Pancreas (tissue), 10 donors: ENCODE measurements at places on chromosomes 5 and 9.

DNA sequence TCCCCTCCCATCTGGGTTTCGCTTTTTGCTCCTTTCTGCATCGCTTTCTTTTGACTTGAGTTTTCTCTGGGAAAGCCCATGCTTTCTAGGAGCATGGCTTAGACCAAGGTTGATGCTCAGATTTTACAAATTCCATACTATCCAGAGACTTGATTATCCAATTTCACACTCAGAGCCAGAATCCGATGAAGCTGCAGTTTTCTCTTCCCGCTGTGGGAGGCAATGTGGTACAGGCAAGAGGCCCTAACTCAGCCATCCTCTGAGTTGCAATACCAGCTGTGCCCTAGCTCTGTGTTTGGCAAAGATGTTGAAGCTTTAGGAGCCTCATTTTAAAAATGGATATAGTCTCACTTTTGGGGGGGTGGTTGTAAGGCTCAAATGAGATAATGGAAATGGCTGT, 85.1 kb downstream of the BRINP1 start:
- no peak for DNase-seq

DNA sequence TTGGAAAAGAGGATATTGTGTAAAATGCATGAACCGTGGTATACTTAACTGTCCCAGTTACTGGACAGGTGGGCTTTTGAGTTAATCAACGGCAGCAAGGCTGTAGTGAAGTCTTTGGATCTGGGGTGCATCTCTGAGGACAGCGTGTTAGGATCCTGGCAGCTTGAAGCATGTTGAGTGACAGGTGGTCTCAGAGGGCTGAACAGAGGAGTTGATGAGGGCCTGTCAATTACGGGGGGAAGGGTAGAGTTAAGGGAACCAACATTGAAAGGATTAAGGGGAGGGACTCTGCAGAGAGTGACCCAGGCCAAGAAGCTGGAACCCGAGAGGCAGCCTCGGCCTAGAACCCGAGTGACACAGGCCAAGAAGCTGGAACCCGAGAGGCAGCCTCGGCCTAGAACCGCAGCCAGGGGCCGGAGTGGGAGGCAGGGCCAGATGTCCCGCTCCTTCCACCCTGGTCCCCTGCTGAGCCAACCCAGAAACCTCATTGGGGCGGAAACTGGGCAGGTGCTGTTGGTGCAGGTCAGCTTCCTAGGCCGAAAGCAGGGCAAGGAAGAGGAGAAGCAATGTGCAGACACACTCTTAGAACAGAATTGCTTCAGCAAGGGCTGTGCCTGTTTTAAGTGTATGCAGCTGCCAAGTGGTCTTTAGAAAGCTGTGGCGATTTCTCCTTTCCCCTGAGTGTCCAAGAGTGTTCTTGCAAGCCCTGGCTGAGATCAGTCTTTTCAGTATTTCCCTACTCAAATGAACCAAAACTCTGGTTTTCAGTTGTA, 62.0 kb downstream of the ANKRD33B start:
- no peak for DNase-seq

DNA sequence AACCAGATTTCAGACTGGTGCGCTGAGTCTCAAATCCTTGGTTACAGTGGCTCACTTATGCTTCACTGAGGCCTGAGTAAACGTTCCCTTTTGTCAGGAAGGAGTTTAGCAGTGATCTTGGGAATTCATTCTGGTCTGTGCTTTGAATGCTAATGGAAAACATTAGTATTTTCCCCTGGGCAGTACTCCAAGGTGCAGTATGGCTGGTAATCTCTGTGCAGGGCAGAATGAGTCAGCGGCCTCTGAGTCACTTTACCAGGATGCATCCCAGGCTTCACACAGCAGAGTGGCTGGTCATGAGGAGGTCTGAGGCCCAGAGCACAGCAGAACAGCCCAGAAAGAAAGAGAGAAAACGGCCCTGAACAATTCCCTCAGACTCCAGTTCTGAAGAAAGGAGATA, 54.0 kb downstream of the PCA3 start:
- no peak for DNase-seq

DNA sequence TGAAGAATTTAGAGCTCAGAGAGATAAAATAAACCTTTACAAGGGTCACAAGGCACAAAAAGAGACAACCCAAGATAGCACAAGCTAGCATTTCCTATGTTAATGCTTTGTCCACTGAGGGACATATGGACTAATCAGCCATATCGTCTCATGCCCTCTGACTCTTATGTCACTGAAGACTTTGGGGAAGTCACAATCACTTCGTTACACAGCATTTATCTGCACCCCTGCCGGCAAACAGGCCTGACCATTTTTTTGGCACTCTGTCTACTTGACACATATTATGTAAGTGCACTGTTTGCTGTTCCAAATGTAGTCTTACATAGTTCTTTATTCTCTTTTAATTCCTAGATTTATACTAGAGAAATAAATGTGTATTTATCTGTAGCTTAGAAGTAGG, 13.9 kb upstream of the BNC2 start:
- DNase-seq: no peak

GRCh38 chr5:55227664-55228430, 732 bp upstream of the MCIDAS start:
- no peak for DNase-seq

DNA sequence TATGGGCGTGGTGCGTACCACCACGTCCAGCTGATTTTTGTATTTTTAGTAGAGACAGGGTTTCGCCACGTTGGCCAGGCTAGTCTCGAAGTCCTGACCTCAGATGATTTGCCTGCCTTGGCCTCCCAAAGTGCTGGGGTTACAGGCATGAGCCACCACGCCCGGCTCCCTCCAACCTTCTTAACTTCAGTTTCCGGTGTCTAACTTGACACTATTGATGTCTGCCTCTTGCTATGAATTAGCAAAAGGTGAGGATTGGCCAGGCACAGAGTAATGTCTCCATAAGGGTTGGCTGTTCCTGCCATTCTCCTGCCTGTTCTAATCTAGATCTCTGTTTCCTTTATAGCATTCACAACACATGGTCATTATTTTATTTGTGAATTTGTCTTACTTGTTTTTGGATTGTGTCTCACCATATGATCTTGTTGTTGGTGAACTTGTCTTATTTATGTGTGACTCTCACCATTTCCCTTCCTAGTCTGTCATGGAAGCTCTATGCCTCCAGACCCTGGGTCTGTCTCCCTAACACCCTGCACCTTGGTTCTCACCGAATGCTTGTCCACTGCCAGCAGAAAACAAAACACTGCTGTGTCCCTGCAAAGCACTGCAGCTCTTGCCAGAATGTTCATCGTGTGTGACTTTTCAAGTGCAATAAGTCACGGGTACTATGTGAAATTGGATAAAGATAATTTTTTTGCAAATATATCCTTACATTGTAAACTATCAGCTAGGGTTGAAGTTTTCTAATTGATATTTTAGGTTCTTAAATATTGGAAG, 26.0 kb downstream of the BASP1 start:
- no peak for DNase-seq

DNA sequence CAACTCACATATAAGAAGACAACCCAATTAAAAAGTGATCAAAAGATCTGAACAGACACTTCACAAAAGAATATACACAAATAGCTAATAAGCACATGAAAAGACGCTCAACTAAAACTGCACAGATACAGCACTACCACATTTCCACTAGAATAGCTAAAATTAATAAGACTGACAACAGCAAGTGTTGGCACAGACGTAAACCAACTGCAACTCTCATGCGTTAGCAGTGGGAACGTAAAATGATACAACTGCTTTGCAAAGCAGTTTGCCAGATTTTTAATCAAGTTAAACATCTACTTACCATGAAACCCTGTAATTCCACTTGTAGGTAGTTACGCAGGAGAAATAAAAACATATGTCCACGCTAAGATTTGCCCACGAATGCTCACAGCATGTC, 9.0 kb downstream of the SEMA4D start:
- no peak for DNase-seq

GRCh38 chr9:79670269-79670961, 98.7 kb downstream of the TLE4 start:
- DNase-seq: no peak

DNA sequence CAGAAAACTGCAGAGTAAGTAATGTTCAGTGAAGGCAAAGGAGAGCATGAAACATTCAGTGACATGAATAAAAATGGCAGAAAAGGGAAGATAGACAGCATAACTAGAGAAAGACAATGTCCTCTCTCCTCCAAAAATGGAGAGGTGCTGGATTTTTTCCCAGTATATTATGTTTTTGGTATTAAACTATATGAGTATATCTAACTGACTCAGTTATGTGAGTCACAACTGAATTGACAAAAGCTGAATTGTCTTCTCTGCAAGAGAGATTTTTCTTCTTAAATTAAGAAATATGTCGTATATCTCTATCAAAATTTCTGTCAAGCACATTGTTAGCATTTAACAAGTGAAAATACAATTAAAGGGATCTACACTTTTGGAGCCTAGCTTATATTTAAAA, 375.1 kb downstream of the CHSY3 start:
- no peak for DNase-seq

- DNase-seq: no peak
These were observed 173.9 kb downstream of the C9orf50 start for GRCh38 chr9:129446828-129447550.

DNA sequence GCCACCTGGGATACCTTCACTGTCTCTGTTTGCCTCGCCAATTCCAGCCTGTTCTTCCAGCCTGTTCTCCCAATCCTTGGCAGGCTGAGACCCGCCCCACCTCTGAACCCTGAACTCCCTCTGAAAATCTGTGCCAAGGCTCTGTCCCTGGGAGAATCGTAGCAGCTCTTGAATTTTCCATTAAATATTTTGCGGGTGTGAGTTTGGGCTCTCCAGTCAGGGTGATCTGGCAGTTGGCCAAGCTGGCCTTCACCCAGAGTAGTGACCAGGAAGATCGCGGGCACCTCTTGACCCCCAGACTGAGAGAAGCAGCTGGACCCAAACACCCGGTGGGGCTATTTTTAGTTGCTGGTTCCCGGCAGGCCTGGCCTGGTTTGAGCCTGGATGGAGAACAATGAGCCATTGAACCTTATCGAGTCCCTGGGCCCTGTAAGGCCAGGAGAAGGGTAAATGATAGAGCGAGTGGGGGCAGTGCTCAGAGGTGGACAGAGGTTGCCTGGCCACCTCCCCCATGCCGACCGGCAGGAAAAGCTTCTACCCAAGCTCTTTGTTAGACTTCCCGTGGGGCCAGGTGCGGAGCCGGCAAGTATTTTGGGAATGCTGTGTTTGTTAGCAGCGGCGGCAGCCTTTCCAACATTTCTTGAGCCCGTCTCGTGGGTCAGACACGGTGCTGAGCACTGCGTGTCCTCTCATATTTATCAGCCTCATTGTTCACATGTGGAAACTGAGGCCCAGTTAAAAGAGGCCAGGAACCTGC, 146.2 kb downstream of the RGS3 start:
- DNase-seq: peak; percentile 85
